ENCODE measurements at places on chromosomes 13 and 19.

- DNase-seq: peak; percentile 59
Measured at GRCh38 chr13:31945202-31945961, 86.2 kb upstream of the FRY start.

DNA sequence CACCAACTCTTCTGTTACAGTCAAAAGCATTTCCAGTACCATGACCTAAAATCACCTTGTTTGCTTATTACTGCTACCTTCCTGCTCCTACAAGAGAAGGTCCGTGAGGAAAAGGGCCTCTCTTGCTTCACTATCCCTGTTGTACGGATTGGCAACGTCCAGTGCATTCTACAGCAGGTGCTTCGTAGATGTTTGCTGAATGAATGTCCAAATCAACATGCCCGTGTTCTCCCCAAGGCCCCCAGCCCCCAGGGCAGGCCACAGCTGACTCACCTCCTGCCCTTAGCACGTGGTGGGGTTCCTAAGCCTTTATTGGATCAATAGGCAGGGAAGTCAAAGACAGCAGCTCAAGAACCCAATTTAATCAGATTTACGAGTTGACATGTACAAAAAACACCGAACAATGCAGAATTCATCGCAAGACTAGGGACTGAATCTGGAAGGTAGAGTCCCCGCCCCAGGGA is 5.5 kb upstream of the NAPA start:
- no peak for DNase-seq

- no peak for DNase-seq
Measured at GRCh38 chr19:14670408-14670807, 4.2 kb downstream of the ADGRE3 start.

- no peak for DNase-seq
Measured at GRCh38 chr13:33127009-33127551, 110.9 kb downstream of the KL start.

DNA sequence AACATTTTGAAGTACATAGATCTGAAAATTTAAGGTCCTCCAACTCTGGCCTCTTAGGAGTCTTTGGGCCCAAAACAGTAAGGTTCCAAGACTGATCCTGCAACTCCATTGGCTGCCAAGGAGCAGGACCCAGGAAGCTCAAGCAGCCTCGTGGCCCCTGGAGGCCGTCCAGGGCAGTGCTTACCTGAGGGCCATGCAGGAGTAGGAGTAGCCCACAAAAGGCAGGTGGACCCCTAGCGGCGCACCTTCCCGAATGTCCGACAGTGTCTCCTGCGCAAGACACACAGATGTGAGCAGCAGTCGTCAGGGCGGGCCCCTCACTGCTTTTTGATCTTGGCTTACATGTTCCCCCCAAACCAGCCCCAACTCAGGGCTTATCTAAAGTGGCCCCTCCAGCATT is 5.7 kb upstream of the SIX5 start:
- no peak for DNase-seq

- DNase-seq: no peak
Measured at GRCh38 chr13:25778808-25779305, 273.0 kb downstream of the SHISA2 start.

- no peak for DNase-seq
Measured at GRCh38 chr19:29271341-29271740, 58.4 kb upstream of the UQCRFS1 start.

GRCh38 chr13:71801781-71802180 is 65.2 kb downstream of the DACH1 start:
- no peak for DNase-seq

- no peak for DNase-seq
Measured at GRCh38 chr19:10553943-10554381, 10.3 kb downstream of the ATG4D start.

DNA sequence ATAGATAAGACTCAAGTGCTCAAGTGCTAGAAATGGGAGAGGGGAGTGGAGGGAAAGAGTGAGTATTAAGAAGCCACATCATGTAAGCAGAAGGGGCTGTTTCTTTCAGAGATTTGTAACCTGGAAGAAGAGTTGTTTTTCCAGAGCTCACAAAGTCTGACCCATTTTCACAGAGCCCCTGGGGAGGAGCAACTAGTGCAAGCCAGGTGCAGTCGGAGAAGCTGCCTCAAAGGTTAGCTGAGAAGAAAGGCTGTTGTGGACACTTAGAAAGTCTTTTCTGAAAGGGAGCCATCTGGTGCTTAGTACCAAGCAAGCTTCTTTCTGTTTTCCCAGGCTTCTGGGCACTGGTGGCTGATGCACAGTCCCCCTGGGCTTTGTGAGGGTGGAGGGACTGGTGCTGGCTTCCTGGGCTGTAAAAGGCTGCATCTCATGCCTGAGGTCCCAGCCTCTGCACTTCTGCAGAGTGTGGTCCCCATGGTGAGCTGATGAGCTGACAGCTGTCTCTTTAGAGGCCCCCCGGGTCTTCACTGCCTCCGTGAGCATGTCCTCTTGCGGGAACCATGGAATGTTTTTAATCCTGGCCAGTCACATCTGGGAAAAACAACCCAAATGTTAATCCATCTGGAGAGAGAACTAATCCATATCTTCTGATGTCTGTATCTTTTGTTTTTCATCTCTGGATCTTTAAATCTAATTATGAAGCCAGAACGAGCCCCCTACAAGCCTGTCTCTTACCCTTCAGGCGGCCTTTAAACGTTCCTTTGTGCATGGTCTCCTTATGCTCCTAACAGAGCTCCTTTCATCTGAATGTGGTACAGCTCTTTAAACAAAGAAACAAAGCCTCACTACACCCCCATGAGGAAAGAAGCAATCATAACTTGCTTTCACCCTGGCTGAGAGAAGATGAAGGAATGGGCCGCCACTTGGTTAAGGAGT is 40.2 kb downstream of the OLFM4 start:
- DNase-seq: no peak

- DNase-seq: no peak
Measured at GRCh38 chr19:31300422-31300821, 48.8 kb downstream of the TSHZ3 start.

- no peak for DNase-seq
Measured at GRCh38 chr19:37468961-37469777, at the start of gene ZNF570. Gene ZNF570, plus strand, starts transcription at chr19:37469356. Its CDS starts 999 bp downstream, at chr19:37470355.

DNA sequence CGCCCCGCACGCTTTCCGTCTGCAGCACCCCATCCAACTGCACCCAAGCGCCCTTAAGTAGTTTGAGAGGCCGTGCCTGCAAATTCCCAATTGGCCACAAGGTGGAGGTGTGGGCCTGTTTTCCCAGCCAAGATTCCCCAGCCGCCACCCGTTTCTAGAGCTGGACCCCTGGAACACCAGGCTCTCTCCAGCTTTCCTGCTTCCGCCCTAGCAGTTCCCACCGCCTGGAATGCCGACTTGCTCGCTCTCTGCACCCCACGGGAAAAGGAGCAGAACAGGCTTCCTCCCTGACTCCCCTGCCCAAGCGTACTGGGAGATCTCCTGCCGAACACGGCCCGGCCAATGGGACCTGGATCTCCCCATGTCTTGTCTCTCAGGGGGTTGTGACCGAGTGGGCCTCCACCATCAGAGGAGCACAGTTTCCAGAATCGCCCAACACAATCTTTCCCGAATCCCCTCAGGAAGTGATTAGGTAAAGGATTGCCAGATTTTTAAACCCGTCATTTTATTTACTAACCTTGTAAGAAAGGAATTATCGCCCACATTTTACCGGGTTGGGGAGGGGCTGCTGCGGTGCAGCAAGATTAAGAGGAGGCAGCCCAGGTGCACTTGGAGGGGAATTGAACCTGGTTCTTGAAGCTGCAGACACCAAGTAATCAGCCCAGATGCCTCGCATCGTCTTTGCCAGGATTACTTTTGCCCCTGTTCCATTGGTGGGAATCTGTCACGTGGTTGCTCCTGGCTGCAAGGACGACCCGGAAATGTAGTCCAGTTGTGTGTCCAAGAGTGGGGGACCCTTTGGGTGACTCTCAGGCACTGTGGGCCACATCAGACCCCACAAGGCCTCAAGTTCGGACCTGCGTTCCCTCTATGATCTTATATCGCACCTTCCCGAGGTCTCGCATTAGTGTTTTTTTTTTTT is 3.5 kb upstream of the NAPSA start:
- DNase-seq: peak; percentile 78

DNA sequence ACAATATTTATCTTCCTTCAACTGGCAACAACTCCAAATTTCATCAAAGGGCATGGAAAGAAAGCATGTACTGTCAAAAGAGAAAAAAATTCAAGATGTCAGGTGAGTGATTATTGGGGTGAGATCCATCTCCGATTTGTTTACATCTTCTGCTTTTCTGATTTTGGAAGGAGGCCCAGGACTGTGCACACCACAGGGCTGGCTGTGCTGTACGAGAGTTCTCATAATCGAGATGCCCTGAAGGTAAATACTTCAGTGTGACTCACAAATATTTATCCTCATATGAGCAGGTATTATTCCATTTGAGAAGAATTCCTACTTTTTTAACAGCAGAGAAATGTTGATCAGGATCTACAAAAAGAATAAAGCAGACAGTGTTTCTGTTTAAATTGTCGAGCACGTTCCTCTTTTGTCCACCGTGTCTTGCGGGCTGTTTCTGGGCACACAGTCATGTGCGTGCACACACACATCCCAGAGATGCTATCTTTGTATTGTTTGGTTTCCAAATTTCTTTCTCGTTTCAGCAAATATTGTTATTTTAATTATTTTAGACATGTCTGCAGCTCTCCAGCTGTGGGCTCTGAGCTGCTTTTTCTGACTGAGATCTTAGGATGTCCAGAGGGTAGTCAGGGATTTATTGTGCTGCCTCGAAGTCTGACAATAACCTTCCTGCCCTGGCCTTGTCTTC is 103.8 kb downstream of the KL start:
- no peak for DNase-seq

- DNase-seq: no peak
Measured at GRCh38 chr13:23680845-23681669, 110.8 kb downstream of the TNFRSF19 start.

DNA sequence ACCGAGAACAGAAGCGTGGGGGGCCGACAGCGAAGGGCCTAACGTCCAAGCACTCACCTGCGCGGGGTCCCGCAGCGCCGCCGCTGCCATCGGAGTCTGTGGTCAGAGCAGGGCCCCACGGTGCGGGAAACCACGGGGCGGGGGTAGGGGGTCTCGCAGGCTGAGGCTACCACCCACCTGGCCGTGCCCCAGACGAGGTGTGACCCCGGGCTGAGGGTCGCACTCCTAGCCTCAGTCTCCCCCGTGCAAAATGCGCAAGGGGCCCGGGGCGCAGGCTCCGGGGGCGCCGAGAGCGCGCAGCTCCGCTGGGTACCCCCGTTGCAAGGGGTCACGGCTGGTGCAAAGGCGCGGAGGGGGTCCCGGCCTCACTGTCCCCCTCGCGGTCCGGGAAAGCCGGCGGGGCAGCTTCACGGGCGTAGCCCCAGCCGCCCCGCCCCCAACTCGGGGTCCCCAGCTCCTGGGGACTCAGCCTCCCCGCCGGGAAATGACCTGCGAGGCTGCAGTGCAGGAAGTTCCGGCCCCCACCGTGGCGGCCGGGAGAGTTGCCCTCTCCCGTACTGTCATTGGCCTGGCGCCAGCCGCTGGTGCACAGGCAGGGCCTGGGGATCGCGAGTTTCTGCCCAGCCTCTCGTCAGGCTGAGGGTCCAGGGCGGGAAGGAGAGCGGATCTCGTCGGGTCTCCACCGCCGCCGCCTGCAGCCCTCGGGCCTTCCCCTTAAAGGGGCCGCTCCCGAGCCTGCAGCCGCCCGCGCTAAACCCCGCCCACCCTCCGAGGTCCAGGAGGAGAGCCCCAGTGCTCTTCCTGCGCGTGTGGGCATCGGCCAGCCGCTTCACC is at the start of gene ZNF792:
Gene ZNF792, minus strand, starts transcription at position 657 of the 834 bp plus-strand sequence. Its CDS starts 567 bp downstream, at position 90.
- DNase-seq: peak; percentile 50

DNA sequence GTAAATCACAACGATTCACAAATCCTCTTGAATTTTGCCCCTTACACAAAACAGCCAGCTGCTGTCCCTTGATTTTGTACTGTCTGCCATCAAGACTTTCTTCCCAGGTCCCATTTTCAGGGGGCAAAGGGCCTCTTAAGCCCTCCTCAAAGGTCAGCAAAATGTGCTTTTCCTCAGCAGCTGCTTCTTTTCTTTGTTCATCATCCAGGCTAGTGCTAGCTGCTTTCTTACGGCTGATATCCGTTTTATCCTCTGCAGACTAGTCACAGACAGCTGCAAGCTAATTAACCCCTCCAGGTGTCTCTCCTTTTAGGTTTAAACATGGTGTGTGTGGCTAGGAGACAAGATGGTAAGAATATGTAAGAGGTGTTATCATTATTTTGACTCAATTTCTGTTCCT is 90.9 kb downstream of the NALCN start:
- DNase-seq: no peak

GRCh38 chr19:45911291-45911690 is 3.3 kb downstream of the NANOS2 start:
- DNase-seq: no peak

DNA sequence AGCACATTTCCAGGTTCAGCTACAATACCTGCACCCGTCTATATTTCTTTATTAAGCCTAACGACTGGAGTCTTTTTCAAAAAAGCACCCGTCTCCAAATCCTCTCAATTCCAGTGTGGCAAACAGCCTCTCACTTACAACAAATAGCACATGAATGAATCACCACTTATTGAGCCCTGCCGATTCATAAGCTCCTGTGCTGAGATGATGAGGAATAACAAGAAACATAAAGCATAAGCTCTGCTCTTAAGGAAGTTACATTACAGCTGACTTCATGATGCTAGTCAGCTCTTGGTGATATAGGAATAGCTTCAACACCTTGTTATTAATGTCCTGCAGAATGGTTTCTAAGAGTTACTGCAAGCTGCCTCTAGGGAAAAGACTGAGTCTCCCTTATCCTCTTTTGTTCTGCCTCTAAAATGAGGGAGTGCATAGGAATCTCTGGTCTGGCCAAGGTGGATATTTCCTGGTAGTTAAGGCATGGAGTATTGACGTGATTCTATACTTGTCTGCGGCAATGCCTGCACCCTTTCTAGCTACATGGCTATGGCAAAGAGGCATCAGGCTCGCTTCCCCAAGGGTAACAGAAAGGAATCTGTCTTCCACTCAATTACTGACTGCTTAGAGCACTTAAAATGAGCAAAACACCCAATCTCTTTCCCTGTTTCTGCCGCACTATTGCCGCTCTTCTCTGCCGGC is 195.7 kb downstream of the KLF12 start:
- DNase-seq: peak; percentile 60

DNA sequence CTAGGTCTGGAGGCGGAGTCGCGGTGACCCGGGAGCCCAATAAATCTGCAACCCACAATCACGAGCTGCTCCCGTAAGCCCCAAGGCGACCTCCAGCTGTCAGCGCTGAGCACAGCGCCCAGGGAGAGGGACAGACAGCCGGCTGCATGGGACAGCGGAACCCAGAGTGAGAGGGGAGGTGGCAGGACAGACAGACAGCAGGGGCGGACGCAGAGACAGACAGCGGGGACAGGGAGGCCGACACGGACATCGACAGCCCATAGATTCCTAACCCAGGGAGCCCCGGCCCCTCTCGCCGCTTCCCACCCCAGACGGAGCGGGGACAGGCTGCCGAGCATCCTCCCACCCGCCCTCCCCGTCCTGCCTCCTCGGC is at the start of gene SLC5A5:
Gene SLC5A5, plus strand, starts transcription at position 68 of the 373 bp plus-strand sequence. CDS start 375 bp downstream, outside the sequence.
- DNase-seq: no peak
